Eye (tissue), 1 donor: ENCODE measurements at places on chromosomes 4 and X.
A peak's percentile ranks its signal among the peaks of the same experiment; 100 is the strongest.

DNA sequence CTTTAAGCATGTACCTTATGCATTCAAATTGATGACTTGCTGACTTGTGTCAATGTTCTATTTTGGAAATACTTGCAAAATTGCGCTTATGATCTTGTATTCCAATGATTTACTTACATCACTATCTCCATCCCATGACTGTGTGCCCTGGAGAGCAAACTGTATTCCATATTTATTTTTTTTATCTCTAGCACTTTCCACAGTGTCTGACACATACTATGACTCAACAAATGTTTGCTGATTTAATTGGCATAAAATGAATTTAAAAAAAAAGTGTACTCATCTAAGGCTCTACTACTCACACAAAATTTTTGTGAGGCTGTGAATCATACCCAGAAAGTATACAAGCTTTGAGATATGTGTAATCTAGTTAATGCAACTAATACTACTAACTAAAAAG, 1066.8 kb upstream of the ADGRL3 start:
- no peak for DNase-seq

- no peak for DNase-seq
These were observed 31.8 kb downstream of the MSL3 start for GRCh38 chrX:11789809-11790208.

- DNase-seq: no peak
These were observed 45.6 kb downstream of the NSG1 start for GRCh38 chr4:4432341-4433125.

- DNase-seq: no peak
These were observed 142.8 kb downstream of the GRIA2 start for GRCh38 chr4:157363360-157363759.

GRCh38 chrX:150871341-150871811, 27.1 kb downstream of the CD99L2 start:
- DNase-seq: no peak

GRCh38 chrX:108735091-108735678, 1.2 kb downstream of the IRS4 start:
- DNase-seq: peak; percentile 71

DNA sequence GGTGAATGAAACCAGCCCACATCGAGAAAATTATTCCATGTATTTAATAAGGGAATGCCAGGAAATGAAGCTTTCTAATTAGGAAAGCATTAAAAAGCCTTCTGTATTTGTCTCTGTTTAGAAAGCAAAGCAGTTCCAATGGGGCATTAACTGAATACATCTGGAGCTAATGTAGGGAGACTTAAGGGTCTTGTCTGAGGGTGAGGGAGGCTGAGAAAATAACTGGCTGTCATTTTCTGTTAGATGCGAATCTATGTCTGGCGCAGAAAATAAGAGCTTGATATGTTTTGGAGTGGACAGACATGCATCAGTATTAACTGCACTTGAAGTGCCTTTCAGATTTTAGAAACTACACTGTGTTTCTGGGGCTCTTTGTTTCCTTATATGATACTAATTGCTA, 111.3 kb downstream of the KLHL8 start:
- DNase-seq: peak; percentile 77

DNA sequence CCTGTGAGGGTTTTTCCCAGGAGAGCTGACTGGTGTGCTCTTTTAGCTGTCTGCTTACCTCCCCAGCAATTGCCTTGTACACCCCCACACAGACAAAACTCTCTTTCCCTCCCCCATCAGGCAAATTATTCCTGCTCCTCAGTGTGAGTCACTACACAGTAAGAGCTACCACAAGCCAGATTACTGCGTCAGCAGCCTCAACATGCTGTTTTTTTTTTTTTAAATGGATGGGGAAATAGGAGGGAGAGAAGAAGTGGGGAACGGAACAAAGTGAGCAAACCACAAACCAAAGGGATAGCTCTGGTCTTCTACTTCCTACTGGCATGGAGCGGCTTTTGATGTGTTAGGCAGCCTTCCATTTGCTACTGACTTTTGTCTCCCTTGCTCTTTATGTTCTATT, 107.5 kb upstream of the ACSL4 start:
- DNase-seq: no peak

GRCh38 chr4:7154351-7154981, 37.9 kb upstream of the SORCS2 start:
- DNase-seq: no peak

DNA sequence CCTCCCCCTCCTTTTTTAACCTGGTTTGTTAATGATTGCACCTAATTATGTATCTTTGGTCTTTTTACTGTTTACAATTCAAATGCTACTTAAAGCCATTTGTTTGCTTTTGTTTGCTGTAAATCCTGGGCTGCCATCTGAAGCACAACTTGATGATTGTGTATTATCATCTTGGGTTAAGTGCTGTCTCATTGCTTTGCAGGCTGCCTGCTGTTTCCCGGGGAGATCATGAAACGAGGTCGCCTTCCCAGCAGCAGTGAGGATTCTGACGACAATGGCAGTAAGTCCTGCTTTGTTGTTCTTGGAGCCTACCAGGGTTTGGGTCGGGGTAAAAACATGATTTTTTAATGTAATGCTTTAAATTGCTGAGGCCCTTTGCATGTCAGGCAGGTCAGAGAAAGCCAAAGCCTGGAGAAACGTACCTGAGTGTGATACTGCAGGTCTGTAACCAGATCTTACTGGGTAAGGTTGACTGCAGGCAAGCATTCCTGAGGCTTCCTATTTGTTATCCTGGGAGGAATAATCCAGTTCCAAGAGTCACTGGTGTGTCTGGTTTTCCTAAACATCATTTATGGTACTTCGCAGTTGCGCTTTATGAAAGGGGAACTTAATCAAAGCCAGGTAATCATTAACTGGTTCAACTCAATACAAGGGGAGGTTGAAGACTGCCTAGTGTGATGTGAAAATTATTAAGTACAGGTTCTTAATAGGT, 22.2 kb downstream of the JADE1 start:
- peak; percentile 68 for DNase-seq

- no peak for DNase-seq
These were observed 332.4 kb downstream of the SLC7A11 start for GRCh38 chr4:137909529-137910309.

- no peak for DNase-seq
These were observed 255.8 kb downstream of the COL25A1 start for GRCh38 chr4:109046471-109047201.

GRCh38 chr4:115028682-115029410, 84.6 kb downstream of the NDST4 start:
- no peak for DNase-seq

- DNase-seq: no peak
These were observed 251.1 kb downstream of the GLUD2 start for GRCh38 chrX:121298499-121298898.

DNA sequence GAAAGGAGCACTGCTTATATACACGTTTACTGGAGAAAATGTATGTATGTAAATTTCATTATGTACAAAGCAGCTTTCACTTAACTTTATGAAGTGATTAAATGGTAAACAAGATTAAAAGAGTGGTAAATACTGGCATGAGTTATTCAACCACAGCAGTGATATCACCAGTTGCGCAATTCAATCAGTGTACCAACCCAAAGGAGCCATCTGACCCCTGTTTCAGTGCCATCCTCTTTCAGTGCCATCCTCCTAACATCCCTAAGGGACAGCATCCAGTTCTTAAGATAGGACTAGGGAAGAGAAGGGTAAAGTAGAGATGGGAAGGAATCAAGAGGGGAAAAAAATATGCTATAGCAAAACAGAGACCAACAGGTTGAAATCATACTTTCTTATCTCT, 16.2 kb downstream of the HPF1 start:
- DNase-seq: no peak

DNA sequence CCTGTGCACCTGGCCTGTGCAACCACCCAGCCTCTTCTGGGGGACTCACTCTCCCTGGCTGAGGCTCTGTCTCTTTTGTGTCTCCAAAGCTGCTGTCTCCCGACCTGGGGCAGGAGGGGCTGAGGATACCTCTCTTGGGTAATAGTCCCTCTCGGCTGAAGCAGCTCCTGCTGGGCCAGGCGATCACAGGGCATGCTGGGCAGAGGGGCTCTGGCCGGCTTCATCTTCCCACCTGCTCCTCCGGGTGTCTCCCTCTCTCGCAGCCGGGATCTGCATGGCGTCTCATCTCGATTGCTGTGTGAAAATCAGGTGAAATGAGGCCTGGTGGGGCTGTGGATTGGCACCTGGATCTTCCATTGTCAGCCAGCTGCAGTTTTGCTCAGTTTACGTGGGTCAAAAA, 53.2 kb downstream of the MGST2 start:
- DNase-seq: no peak

DNA sequence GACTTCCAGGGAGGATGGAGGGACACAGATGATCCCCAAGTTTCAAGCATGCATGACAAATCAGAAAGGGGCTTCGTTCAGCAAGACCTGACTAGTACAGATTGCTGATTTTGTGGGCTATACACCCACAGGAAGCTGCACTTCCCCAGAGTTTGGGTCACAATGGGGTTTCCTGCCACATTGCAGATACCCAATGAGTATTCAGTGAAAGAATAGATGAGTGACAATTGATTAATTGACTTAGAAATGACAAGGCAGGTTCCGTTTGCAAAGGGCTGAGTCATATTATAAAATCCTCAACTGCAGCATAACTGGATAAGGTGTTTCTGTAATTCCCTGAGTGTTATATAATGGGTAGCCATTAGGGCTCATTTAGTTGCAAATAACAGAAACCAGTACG, 146.6 kb upstream of the TBL1X start:
- DNase-seq: no peak

DNA sequence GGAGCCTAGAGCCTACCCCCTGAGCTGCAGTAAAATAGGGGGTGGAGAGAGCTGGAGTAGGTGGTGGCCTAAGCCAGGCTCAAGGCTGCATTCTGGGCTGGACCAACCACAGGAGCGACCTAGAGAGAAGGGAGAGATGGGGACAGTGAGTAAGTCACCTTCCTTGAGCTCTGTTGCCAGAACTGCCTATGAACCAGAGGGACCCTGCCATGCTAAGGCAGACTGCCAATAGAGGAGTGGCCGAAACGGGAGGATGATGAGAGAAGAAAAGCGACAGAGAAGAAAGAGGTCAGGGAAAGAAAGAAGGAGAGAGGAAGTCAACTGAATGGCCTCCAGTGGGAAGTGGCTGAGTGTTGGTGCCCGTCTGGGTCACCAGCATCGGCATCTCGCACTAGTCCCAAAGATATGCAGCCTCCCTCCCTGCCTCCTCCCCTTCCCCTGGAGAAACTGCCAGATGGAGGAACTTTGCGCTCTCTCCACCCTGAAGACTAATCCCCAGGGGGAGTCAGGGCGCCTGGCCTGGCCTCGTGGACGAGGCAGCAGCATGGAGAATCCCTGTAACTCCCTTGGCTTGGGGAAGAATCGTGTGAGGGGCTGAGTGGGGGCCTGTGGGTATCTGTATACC, 28.8 kb downstream of the ELF4 start:
- no peak for DNase-seq

DNA sequence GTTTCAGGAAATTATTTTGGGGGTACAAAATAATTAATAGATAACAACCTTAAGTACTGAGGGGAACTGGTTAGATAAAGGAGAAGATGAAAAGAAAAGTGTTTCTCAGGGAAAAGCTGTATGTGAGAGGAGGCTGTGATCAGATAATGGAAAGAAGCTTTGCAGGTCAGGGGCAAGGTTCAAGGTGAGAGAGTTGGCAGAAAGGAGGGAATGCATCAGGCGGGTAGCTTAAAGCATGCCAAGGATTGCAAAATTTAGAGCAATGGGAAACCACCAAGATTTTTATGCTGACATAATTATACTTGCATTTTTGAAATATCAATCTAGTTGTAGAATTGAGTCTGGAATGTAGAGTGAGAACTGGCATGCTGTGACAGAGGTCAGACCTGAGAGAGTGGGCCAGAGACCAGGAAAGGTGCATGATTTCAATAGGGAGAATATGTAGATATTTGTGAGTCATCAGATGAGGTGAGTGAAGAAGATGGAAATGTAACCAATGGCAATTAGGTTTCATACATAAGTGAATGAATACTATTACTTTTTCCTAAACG, 508.7 kb downstream of the TRIML1 start:
- no peak for DNase-seq

DNA sequence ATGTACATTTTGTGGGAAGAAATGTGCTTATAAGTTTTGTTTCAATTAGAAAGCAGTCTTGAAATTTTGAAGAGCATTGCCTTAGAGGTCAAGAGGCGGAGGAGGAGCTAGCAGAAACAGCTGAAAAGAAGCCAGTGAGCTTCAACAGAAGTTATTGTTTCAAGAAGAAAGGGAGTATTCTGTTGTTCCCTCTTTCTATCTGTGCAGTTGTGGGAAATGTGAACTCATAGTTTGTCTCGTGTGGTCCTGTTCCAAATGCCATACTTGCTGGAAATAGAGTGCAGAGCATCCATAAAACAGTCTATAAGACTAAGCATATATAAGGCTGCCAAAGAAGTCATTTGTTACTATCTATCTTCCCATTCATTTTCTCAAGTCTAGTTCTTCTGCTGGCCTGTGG, 1015.7 kb downstream of the DMD start:
- DNase-seq: no peak

DNA sequence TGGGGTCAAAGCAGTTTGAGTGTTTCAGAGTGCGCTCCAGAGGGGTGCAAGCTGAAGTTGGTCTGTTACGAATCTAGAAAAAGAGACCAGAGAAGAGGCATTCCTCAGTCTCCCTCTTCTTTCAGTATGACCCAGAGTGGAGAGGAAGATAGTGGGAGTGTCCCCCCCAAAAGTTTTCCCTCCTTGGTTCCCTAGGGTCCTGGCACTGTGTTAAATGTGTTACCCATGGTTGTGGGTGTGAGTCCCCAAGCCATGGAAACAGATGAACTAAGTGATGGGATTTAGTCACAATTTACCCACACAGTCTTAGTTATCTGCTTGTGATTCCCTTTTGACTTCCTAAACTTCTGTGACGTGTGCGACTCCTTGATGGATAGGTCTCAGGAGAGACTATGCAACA, 27.0 kb upstream of the NAF1 start:
- DNase-seq: no peak

- peak; percentile 11 for DNase-seq
These were observed 14.1 kb upstream of the RHOXF2 start for GRCh38 chrX:120144178-120144844.

DNA sequence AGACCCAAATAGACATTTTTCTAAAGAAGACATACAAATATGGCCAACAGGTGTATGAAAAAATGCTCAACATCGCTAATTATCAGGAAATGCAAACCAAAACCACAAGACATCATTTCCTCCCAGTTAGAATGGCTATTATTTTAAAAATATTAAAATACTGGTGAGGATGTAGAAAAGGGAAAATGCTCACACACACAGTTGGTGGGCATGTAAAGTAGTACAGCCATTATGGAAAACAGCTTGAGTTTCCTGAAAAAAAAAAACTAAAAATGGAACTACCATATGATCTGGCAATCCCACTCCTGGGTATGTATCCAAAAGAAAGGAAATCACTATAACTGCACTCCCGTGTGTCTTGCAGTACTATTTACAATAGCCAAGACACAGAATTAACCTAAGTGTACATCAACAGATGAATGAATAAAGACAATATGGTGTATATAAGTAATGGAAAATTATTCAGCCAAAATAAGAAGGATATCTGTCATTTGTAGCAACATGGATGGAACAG, 128.9 kb upstream of the DKK2 start:
- DNase-seq: no peak
